NCI-H1436 (cell line): ENCODE measurements at places on chromosomes 16 and 17.

GRCh38 chr16:4194661-4195060 lies 47.2 kb downstream of the SRL start:
- no peak for DNase-seq

DNA sequence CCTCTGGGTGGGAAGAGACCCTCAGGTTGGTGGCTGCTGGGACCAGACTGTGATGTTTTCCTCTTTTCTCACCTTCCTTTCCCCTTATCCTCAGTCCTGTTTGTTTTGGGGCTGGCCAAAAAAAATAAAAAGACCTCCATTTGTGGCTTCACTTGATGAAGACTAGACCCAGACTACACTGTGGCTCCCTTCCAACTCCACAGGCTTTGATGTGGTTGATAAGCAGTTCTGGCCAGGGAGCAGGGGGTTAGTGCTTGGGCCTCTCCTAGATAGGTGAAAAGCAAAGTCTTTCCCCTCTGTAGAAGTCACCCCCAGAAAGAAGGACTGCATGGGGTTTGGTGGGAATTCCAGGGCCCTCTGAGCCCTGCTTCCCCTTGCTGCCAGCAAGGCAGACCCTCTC lies 11.2 kb upstream of the ADAM11 start:
- DNase-seq, result no peak

- DNase-seq, result no peak
Measured at GRCh38 chr17:41523225-41523593, 4.5 kb upstream of the KRT15 start.

DNA sequence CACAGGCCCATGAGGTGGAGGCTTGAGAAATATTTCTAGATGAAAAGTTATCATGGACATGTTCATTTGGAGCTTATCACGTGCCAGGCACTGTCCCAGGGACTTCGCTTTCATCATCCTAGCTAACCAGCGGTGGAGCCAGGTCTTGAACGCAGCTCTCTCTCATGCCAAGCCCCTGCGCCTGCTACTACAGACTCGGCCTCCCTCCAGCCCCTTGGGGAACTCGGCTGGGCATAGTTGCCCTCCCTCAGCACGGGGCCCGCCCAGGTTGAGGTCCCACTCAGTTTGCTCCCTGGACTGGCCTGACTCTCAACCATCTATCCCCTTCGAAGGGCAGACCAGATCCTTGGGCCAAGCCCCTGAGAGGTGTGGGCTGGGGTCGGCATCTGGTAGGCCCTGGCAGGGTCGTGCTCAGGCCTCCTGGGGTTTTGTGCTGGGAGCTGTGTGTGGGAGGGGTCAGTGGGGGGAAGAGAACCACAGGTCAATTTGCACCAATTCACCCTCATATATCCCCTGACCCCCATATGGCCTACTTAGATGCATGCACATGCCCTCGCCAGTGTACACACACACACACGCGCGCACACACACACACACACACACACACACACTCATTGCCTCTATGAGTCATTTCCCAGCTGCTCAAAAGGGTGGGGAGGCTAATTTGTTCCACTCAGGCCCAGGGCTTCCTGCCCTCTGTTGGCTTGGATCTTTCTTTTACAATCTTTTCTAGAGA lies 12.1 kb upstream of the SCN4A start:
- DNase-seq, result no peak

GRCh38 chr16:89484041-89484501 lies 6.3 kb downstream of the ANKRD11 start:
- no peak for DNase-seq

- DNase-seq, result no peak
Measured at GRCh38 chr17:57605675-57606105, 139.4 kb downstream of the CCDC182 start.

- no peak for DNase-seq
Measured at GRCh38 chr16:11543661-11544393, 42.9 kb downstream of the LITAF start.

DNA sequence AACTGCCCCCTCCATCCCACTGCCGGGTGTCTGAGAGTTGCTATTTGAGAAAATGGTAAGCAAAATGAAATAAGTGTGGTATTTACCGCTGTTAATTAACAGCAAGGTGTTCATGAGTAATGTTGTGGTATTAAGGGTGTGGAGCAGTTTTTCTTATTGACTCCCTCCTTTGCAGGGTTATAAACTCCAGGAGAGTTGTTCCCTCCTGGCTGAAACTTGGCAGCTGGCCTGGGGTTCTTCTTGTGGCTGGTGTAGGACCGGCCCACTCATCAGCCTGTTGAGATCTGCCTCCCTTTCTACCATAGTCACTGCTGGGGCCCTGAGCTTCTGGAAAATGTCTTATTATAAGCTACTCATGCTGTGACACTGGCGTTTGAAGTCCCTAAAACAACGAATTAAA lies 128.6 kb downstream of the SOX9 start:
- no peak for DNase-seq

DNA sequence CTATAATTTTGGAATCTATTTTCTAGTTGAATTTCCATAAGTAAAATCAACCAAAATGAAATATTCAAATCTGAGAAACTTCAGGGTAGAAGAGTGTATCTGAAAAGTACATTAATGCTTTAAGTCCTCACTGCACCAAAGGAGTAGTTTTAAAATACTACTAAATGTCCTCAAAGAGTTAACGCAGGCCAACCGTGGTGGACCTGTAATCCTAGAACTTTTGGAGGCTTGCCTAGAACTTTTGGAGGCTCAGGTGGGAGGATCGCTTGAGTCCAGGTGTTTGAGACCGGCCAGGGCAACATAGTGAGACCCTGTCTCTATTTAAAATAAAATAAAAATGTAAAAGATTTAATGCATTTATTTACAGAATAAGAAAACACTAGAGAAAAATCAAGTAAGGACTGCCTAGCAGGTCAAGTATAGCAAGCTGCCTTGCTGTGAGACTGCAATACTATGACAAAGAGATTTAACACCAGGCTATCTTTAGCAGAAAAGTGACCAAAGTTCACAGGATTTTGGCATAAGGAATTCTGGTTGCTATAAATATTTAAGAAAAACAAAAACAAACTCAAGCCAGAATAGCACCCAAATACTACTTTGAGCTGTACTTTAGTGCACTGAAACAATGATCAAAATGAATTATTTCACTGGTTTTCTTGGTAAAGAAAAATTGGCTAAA lies 41.0 kb downstream of the CHCT1 start:
- no peak for DNase-seq

GRCh38 chr16:48365025-48365600 lies 20.1 kb downstream of the SIAH1 start:
- no peak for DNase-seq

DNA sequence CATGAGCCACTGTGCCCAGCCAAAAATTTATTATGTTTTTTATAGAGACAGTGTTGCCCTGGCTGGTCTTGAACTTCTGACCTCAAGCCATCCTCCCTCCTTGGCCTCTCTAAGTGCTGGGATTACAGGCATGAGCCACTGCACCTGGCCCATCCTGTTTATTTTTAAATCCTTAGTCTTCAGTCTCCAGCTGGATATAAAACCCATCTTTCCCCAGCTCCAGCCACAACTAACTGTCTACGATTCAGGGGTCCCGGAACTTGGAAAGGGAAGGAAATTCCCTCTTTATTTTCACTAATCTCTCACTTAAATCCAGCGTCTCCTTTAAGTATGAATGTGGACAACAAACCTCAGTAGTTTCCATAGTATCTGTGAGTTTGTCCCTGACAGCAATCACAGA lies 62.2 kb downstream of the IQCK start:
- DNase-seq, result no peak

DNA sequence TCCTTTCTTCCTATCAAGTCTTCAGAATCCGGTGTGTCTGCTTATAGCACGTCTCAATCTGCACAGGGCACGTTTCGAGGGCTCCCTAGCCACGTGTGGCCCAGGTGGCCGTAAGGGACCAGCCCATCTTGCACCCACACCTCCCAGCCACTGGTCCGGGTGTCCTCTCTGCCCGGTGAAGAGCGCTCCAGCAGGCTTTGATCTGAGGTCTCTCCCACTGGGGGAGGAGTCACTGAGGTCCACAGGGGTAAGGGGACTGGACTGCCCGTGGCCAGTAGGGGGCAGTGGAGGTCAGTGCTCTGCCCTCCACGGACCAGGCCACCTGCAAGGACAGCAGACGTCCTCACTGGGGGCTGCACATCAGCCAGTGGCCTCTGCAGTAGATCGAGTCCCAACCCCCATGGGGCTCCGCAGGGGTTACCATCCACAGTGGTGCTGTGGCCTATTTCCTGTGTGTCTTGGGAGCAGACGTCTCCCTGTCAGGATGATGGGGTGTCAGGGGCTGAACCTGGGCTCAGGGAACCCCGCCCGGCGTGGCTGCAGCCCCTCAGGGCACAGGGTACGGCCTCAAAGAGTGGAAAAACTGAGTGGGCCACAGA lies 204.1 kb upstream of the CIBAR2 start:
- DNase-seq, result peak; percentile 76

DNA sequence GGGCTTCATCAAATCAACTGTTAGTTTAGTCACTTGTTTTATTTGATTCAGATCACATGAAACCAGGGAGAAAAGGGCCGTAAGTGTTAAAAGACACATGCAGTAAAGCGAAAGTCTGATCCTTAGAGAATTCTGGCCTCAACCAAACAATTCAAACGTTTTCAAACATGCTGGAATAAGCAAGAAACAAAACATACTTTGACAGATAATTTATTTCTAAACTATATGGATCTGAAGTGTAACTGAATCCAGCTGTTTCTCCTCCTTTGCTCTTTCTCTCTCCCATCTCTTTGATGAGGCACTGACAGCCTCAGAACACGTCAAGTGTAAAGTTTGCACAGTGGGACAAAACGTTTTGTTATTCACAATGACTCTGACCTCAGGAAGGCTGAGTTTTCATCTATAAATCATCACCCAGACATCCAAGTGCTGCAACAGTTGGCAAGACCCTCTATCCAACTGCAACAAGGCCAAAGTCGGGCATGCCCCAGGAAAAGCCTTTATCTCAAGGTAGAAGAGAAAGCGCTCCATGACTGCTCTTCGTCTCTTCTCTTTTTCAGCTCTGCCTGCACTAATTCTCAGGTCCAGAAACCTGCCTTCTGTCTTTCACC lies 267.1 kb upstream of the MYOCD start:
- DNase-seq, result no peak

DNA sequence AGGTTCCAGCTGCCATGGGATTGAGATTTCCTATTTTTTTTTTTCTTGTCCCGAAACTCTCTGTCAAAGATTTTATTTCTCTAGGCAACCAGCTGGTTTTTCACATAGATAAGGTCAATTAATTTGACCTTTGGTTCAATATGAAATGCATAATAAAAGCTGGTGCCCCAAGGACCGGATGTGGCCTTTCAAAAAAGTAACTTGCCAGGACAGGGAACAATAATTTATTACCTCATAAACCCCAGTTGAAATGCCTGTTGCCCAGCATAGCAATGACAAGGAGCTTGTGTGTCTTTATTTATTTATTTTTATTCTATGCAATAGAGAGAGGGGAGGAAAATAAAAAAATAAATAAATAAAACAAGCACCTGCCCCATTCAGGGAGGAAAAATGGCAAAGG lies 472.7 kb downstream of the KCNJ2 start:
- DNase-seq, result no peak

DNA sequence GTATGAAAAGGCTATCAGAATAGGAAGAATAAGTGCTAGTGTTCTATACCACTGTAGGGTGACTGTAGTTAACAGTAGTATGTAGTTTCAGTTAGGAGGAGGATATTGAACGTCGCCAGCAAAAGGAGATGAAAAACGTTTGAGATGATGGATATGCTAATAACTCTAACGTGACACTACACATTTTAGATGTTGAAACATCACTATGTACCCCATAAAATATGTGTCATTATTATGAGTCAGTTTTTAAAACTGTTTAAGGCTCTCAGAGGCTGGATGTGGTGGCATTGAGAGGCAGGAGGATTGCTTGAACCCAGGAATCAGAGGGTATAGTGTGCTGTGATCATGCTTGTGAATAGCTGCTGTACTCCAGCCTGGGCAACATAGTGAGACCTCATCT lies 31.8 kb downstream of the UBN1 start:
- DNase-seq, result no peak

- no peak for DNase-seq
Measured at GRCh38 chr17:43584666-43585102, 38.5 kb upstream of the ETV4 start.

- no peak for DNase-seq
Measured at GRCh38 chr17:21495281-21495680, 119.1 kb downstream of the KCNJ12 start.

DNA sequence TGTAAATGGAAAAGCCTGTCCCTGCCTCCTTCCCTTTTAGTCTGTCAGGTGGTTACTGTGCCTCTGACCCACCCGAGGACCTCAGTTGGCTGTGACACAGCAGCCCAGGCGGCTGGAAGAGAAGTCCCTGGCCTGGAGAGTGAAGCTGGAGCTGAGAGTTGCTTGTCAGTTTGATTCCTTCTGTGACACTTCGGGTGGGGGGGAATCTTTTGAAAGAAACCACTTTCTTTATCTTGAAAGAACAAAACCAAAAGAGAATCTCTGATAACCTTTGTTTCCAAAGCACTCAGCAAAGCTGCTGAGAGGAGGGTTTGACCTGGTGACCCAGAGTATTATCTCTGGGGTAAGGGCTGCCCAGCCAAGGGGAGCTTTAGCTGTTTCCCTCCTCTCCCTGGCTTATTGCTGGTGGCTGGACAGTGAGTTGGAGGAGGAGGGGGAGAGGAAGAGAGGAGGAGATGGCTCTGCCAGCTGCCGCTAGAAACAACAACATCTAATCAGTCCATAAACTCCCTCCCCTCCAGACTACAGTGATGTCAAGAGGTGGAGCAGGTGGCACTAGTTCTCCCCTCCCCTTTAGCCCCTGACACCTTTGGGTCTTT lies 34.0 kb downstream of the YPEL2 start:
- peak; percentile 53 for DNase-seq

DNA sequence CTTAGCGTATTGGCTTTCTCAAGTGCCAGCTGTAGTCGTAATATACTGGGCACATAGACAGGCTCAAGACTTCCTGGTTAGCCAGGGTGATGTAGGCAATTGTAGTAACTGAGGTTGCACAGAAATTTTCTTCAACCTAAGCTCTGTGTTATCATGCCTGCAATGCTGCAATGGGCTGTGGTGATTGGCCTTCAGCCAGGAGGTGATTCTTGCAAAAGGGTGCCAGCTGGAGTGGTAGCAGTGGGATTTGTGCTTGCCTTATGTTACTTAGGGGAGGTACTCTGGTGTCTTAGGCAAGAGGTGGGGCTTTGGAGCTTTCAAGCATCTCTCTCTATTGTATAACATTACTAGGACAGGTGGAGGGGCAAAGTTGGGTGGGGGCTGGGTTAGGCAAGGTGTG lies 495.1 kb downstream of the CDH11 start:
- DNase-seq, result no peak

- DNase-seq, result no peak
Measured at GRCh38 chr17:50062293-50063243, 6.7 kb downstream of the ITGA3 start.

- no peak for DNase-seq
Measured at GRCh38 chr17:7782240-7782639, 51.8 kb upstream of the KDM6B start.

DNA sequence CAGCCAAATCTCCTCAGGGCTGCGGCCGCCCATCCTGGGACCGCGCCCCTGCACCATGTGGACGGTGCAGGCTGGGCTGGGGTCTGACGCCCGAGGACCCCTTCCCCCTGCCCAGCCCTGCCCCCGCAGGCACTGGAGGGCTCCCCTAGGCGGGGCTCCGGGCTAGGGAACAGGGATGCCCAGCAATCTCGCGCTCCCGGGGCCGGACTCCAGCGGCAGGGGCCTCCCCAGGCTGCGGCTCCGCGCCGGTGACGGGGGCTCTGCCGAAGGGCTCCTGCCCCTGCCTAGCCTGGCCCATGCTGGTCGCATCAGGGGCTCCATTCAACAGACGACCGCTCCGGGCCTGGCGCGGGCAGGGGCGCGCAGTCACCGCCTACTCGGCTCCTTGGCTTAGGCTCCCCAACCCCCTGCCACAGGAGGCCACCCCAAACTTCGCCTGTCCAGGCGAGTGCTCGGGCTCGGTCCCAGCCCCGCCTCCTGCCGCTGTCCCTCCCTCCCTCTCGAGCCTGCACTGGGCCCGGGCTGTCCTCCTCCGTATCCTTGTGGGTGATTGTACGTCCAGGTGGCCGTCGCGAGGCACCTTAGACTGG lies 27.4 kb upstream of the ADORA2B start:
- no peak for DNase-seq
